Stimulated activated CD4-positive, alpha-beta T cell treated with anti-CD3 and anti-CD28 coated beads, Interleukin-15, amount 100 ng/mL, for 24 hours (primary cell): ENCODE measurements at places on chromosomes 7 and 10.
A peak's percentile ranks its signal among the peaks of the same experiment; 100 is the strongest.

- peak; percentile 76 for DNase-seq
These were observed 164.4 kb downstream of the GLRX3 start for GRCh38 chr10:130300608-130301020.

- DNase-seq: no peak
These were observed 2.5 kb downstream of the SCRN1 start for GRCh38 chr7:29987083-29987482.

- DNase-seq: no peak
These were observed 650.5 kb downstream of the SORCS3 start for GRCh38 chr10:105291571-105291970.

DNA sequence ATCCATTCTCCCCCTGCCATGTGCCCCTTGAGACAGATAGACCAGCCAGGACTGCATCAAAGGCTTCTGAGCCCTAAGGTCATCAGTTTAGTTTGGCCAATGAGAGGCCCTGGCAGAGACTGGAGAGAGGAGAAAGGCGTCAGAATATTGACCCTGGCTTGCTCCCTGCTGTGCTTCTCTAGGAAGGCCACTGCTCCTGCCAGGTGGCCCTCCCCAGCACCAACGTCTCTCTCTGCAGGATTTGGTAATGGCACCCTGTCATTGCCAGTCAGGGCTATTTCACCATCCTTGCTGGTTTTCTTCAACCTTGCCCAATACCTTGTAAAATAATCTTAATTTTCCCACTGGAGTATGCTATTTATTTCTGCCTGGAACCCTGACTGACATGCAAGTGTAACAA is 38.8 kb upstream of the ZRANB1 start:
- no peak for DNase-seq

DNA sequence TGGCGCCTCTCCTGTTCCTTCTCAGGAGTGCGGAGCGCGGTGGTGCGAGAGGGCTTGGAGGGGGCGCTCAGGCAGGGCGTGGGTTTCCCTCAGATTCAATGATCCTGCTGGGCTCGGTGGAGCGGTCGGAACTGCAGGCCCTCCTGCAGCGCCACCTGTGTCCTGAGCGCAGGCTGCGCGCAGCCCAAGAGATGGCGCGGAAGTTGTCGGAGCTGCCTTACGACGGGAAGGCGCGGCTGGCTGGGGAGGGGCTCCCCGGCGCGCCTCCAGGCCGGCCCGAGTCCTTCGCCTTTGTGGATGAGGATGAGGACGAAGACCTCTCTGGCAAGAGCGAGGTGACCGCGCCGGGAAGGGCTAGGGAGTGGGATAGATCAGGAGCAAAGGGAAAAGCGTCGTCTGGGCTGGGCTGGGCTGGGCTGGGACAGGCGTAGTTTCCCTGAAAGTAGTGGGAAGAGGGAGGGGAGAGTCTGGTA is 17.0 kb downstream of the FAM131B start:
- DNase-seq: peak; percentile 80

DNA sequence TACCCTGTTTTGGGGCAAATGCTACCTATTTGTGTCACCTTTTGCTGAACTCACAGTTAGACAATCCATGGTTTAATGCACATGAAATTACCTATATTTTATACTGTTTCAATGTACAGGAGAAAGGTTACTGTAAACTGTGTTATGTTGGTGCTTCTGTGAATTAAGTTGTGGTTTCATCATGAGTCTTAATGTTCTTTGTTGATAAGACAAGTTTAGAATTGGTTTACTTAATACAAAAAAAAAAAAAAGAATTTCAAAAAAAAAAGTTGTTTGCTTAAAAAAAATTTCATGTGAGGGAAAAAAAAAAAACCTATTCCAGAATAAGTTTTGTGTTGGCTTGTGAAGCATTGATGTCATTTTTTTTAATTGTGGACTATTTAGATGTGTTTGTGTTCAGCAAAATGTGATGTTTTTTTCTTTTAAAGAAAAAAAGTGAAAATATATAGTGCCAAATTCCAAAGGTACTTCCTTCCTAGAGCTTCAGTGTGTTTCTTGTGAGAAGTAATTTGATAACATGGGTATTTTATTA is 280.3 kb downstream of the USP6NL start:
- DNase-seq: no peak

- DNase-seq: no peak
These were observed 14.5 kb upstream of the LRRC72 start for GRCh38 chr7:16512097-16512496.

GRCh38 chr7:7519056-7519455 is 16.6 kb downstream of the COL28A1 start:
- DNase-seq: no peak

- DNase-seq: no peak
These were observed 200.3 kb downstream of the TEX36 start for GRCh38 chr10:125482637-125483036.

DNA sequence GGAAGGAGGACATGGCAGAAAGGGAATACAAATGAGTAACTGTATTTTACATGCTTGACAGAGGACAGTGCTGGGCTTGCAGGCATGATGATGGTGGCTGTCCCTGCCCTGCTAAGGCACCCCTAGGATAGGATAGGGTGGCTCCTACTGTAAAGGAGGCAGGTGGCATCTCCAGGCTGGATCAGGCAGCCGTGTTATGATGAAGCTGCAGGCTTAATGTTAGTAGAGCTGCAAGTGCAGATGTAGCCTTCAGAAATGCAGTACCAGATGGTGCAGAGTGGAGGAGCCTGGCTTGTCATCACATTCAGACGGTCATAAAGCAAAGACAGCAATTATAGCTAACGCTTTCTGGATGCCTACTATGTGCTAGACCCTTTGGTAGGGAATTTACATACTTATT is 287.9 kb upstream of the PODXL start:
- DNase-seq: no peak

DNA sequence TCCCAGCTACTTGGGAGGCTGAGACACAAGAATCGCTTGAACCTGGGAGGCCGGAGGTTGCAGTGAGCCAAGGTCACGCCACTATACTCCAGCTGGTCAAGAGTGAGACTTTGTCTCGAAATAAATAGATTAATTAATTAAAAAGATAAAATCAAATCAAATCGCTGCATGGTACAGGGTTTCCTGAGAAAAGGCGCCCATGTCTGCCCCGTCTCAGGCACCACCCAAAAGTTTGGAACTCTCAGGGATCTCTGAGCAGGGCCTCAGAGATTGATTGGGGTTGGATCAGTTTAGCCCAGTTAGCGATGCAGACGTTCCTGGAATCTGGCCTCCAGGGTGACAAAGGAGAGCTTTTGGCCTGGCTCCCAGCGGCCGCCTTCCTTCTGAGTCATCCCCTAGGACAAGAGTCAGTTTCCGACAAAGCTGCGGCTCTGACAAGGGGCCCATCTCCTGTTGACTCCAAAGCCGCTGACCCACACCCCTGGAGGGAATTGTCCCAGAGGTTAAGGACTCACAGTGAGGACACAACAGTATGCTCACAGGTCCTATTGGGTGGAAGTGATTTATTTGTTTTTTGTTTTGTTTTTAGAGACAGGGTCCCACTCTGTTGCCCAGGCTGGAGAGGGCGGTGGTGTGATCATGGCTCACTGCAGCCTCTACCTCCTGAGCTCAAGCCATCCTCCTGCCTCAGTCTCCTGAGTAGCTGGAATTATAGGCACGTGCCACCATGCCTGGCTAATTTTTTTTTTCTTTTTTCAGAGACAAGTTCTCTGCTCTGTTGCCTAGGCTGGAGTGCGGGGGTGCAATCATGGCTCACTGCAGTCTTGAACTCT is 6.8 kb downstream of the ORAI2 start:
- DNase-seq: no peak

DNA sequence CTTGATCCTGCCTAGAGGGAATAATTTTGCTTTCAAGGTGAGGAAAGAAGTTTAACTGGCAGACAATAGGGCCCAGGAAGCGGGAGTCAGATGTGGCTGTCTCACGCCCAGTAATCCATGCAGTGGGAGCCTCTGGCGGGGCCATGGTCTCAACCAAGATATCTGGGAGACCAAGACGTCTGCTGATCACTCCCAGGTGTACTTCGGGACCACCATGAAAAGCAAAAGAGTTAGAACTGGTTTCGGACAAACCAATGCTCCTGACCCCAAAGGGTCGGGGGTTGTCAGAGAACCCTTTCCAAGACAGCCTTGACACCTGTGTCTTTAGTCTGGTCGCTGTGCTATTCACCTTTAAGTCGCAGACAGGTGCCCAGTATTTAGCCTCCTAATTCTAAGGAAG is 256.9 kb upstream of the MBL2 start:
- no peak for DNase-seq

DNA sequence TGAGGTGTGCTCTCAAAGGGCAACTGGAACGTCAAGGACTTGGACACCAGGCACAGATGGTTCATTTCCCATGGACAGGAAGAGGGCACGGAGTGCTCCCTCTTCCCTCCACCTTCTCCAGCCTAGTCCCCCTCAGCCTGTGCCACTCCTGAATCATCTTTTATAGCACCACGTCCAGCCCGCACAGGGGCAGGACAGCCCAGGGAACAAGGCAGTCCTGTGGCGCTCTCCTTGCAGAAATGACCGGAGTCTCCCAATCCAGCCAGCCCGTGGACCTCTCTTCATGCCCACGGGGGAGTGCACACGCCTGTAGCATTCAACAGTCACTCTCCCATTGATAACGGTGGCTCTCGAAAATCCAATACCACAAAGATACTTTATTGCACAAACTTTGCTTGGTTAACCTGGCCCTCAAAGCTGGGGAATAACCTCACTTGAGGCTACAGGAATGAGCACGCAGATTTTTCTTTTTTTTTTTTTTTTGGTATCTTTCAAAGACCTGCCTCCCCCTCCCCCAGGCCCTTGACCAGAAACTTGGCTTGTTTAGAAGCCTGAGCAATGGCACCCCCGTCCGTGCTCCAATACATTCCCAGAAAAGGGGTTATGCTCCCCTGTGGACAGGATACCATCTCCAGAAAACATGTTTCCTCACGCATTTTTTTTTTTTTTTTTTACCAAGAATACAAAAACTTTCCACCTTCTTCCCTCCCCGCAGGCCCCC is 733 bp downstream of the PRKCQ start:
- DNase-seq: peak; percentile 70

- no peak for DNase-seq
These were observed 177.2 kb upstream of the RHEB start for GRCh38 chr7:151696721-151697514.

DNA sequence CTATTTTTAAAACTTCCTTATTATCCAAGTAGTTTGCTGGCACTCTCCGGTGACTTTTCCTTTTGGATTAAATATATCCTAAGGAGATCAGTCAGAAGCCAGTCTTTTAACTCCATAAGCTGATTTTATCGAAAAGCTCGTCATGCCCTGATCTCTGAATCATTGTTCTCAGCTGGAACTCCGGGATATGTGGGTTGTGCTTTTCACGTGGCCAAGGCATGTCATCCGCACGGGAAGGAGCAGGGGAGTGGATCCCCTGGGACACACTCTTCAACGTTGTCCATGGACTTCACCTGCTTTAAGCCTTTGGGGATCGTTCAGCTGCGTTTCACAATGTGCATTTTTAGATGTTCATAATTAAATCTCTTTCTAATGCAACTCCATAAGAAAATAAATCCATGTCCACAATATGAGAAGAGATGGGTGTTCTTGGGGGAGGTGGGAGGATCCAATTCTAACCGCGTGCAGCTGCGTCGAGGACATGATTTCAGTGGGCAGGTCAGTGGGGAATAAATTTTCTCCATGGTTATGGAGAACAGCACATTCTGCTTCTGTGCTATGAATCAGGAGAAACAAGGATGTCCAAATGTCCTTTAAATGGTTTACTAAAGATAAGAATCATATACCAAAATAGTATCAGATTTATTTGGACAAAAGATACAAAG is 229.5 kb upstream of the ADARB2 start:
- DNase-seq: no peak

GRCh38 chr7:108246227-108246837 is 116.2 kb upstream of the LAMB4 start:
- DNase-seq: no peak

DNA sequence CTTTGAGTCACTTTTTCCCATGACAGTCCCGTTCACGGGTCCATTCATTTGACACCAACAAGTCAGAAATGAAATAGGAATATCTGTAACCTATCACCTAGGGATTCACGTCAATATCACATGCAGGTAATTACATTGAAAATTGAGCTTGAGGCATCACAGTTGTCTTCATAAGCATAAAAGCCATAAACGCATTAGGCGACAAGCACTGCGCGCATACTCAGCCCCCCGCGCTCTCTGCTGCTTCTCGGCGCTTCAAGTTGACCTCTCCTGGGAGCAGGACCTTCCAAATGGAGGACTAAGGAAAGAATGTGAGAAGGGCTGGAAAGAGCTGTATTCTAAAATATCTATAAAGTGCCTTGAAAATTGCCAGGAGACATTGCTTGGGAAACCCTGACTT is 130.5 kb upstream of the TNS3 start:
- no peak for DNase-seq

- DNase-seq: peak; percentile 39
These were observed 276.9 kb downstream of the CSTF2T start for GRCh38 chr10:51422311-51423120.

DNA sequence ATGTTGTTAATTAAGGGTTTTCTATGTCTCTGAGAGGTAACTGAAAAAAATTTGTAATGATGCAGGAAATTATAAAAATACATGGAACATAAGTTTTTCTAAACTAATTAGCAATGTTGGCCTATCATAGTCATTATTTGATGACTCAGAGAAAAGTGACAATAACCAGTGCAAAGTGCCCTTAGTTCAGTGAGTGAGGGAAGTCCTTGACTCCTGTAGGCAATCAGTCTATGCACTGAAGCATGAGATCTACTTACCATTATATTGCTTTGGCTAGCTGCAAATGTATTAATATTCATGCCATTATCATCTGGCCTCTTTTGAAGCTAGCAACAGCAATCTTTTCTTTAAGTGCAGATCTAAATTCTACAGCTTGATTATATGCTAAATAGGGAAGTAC is 40.6 kb downstream of the CCDC172 start:
- no peak for DNase-seq

- no peak for DNase-seq
These were observed 116.5 kb downstream of the ZNF438 start for GRCh38 chr10:30915146-30915545.

DNA sequence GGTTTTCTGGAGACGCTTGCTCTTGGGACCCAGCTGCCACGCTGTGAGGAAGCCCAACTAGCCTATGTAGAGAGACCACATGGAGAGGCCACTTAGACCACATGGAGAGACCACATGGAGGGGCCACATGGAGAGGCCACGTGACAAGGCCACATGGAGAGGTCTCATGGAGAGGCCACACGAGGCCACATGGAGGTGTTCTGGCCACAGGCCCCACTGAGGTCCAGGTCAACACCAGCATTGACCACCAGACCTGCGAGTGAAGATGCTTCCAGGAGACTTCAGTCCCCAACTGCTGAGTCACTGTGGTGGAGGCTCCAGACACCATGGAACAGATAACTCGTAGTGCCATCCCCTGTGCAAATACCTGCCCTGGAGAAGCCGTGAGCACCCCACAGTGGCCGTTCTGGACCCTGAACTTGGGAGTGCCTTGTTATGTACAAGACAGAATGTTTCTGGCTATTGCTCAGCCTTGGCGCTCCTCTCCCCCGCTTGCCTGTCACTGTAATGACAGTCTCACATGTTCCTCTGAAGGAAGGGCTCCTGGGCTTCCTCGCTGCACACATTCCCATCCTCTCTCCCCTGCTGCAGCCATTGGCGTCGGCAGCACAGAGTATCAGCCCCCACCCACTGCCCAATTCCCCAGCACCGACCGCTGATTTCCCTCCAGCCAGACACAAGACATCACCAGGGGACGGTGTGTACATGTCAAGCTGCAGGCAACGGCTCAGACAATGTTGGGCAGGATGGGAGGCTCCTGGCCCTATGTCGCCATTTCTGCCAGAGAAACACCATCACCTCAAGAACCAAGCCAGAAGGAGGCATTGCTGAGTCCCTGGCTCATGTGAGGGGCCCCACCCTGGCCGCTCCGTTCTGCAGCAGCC is 49.0 kb upstream of the TNRC18 start:
- DNase-seq: no peak
